ENCODE measurements at places on chromosomes 11 and 22.

DNA sequence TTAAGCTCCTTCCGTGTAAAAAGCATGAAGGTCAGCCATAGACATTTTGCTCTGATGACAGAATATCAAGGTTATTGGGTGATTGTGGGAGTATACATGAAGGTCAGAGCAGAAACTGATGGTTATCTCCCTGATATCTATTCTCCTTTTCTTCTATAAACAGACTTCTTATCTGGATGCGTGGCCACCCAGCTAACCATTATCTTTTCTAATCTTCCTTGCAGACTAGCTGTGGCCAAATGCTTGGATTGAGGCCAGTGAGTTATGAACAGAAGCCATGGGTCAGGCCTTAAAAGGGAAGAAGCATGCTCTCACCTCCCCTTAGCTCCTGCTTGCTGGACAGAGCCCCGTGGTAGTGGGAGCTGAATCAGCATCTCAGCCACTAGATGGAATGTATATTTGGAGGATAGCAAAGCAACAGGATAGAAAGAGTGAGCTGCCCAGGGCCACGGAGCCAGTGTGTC lies 31.3 kb upstream of the LRRC55 start:
- peaks cover 4% of the 10 kb centered on the region for H3K27me3 ChIP-seq
- H3K4me1 ChIP-seq: no peaks in the 10 kb centered on the region
- no peak overlapping the region for H3K4me3 ChIP-seq
- H3K36me3 ChIP-seq: no peaks in the 10 kb centered on the region

- H3K27me3 ChIP-seq: peaks cover 5% of the 10 kb centered on the region
- no peak for DNase-seq
- no peaks in the 10 kb centered on the region for H3K36me3 ChIP-seq
- H3K27ac ChIP-seq: no peak overlapping the region
Observed at GRCh38 chr11:61701242-61701886, 21.2 kb downstream of the DAGLA start.

DNA sequence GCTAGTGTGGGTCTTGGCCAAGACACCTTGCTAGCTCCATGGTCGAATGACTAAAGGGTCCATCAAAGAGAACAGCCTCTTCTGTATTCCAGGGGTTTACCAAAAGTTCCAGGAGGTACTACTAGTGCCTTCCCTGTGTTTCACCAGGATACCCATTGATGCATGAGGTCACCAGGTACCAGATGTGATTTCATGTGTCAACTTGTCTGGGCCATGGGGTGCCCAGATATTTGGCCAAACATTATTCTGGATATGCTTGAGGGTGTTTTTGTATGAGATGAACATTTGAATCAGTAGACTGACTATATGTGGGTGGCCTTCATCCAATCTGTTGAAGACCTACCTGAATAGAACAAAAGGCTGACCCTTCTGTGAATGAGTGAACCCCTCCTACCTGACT lies 92.8 kb downstream of the GALNT18 start:
- H3K4me3 ChIP-seq: no peak overlapping the region
- H3K4me1 ChIP-seq: no peaks in the 10 kb centered on the region
- no peak overlapping the region for H3K27ac ChIP-seq
- no peak for DNase-seq
- no peaks in the 10 kb centered on the region for H3K27me3 ChIP-seq
- no peaks in the 10 kb centered on the region for H3K36me3 ChIP-seq

- no peaks in the 10 kb centered on the region for H3K27me3 ChIP-seq
- H3K27ac ChIP-seq: no peak overlapping the region
- no peaks in the 10 kb centered on the region for H3K4me1 ChIP-seq
- DNase-seq: no peak
- H3K36me3 ChIP-seq: no peaks in the 10 kb centered on the region
Observed at GRCh38 chr11:86719781-86720463, 47.5 kb upstream of the ME3 start.

- H3K36me3 ChIP-seq: no peaks in the 10 kb centered on the region
- no peak overlapping the region for H3K27ac ChIP-seq
- no peaks in the 10 kb centered on the region for H3K4me1 ChIP-seq
- H3K27me3 ChIP-seq: peaks cover 31% of the 10 kb centered on the region
- no peak overlapping the region for H3K4me3 ChIP-seq
Observed at GRCh38 chr11:13955971-13956421, 6.5 kb upstream of the SPON1 start.

- no peak for DNase-seq
- H3K4me3 ChIP-seq: no peak overlapping the region
Observed at GRCh38 chr11:120125024-120125423, 12.9 kb downstream of the TRIM29 start.

DNA sequence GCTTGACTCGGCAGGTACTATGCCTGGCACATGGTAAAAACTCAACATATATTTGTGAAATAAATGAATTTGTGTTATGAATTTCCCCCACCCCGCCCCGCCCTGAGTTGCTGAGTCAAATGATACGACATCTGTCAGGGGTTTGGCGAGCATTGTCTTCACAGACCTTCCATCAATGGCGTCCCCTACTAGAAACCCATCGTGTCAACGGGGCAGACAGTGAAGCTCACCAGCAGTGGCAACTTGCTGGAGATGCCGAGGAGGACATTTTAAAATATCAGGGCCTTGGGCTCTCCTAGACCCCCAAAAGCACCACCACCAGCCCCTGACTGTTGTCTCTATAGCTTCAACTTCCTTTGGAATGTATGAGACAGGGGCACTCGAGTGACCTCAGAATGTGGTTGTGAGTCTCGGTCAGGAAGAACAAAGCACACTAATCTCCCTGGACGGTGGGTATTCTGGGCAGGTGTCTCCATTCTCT lies 761 bp upstream of the NXF1 start:
- H3K27ac ChIP-seq: peak overlapping the region; percentile 88
- DNase-seq: no peak
- peak overlapping the region; percentile 80 for H3K4me3 ChIP-seq
- peaks cover 22% of the 10 kb centered on the region for H3K4me1 ChIP-seq
- H3K27me3 ChIP-seq: no peaks in the 10 kb centered on the region

- no peak overlapping the region for H3K27ac ChIP-seq
- H3K4me1 ChIP-seq: peaks cover 5% of the 10 kb centered on the region
- peaks cover 5% of the 10 kb centered on the region for H3K27me3 ChIP-seq
- no peak overlapping the region for H3K4me3 ChIP-seq
- H3K36me3 ChIP-seq: no peaks in the 10 kb centered on the region
Observed at GRCh38 chr11:69562816-69563215, 78.1 kb upstream of the CCND1 start.

GRCh38 chr11:57368106-57368844 lies 12.7 kb downstream of the PRG3 start:
- no peak overlapping the region for H3K4me3 ChIP-seq
- no peak for DNase-seq
- H3K27me3 ChIP-seq: no peaks in the 10 kb centered on the region

DNA sequence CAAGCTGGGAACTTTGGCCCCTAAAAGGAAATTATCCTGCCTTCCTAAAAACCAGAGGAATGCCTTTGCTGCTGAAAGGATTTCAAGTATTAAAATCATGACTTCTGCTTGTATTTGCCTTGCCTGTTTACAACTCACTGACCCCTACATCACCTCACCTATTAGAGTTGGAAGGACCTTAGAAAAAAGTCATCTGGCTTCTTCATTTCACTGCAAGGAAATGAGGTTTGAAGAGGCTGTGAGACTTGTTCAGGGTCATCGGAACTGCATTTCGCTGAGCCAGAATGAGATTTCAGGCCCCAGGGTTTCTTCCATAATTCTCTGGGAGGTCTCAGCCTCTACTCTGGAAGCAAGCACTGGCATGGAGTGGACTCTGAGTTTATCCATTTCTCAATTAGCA lies 304.1 kb downstream of the BUD13 start:
- no peak overlapping the region for H3K4me3 ChIP-seq
- no peaks in the 10 kb centered on the region for H3K27me3 ChIP-seq
- H3K27ac ChIP-seq: no peak overlapping the region
- H3K4me1 ChIP-seq: no peaks in the 10 kb centered on the region
- no peaks in the 10 kb centered on the region for H3K36me3 ChIP-seq

GRCh38 chr11:47215366-47215910 lies 664 bp downstream of the DDB2 start:
- DNase-seq: no peak
- peaks cover 26% of the 10 kb centered on the region for H3K4me1 ChIP-seq
- H3K36me3 ChIP-seq: peaks cover 10% of the 10 kb centered on the region

- DNase-seq: no peak
- H3K36me3 ChIP-seq: no peaks in the 10 kb centered on the region
- H3K4me3 ChIP-seq: no peak overlapping the region
- H3K27me3 ChIP-seq: peaks cover 2% of the 10 kb centered on the region
Observed at GRCh38 chr11:68837583-68838571, 3.8 kb downstream of the CPT1A start.

GRCh38 chr22:22820626-22821025 lies 67.0 kb upstream of the IGLL5 start:
- peak overlapping the region; percentile 79 for H3K27ac ChIP-seq
- H3K4me1 ChIP-seq: peaks cover 92% of the 10 kb centered on the region
- no peaks in the 10 kb centered on the region for H3K27me3 ChIP-seq
- H3K36me3 ChIP-seq: no peaks in the 10 kb centered on the region
- no peak for DNase-seq

DNA sequence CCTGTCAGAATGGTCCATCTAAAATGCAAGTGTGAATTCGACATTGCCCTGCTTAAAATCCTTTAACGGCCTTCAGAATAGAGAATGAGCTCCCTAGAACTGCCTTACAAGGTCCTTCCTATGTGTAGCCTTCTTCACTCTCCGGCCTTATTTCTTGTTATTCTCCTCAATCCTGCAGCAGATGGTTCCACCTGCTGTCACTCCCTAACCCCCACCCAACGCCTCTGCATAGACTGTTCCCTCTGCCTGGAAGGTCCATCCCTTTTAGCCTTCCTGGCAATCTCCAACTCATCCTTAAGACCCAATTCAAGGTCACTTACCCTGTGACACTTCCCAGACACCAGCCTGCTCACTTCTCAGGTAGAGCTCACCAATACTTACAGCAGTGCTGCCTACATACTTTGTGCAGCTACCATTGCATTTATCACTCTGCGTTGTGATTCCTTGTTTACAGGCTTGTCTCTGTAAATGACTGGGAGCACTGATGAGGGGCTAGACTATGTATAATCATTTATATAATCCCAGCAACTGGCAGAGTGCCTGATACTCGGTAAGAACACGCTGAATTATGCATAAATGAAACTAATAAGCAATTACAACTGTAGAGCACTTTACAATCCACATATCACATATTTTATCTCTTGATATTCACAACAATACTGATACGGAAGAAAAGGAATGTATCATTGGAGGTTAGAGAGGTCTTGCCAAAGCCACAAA lies 58.9 kb downstream of the CLPB start:
- H3K4me1 ChIP-seq: no peaks in the 10 kb centered on the region
- no peak overlapping the region for H3K27ac ChIP-seq
- no peaks in the 10 kb centered on the region for H3K36me3 ChIP-seq
- H3K4me3 ChIP-seq: no peak overlapping the region
- DNase-seq: no peak

GRCh38 chr11:90774727-90775566 lies 552.1 kb upstream of the CHORDC1 start:
- no peak overlapping the region for H3K27ac ChIP-seq
- no peak for DNase-seq
- no peaks in the 10 kb centered on the region for H3K4me1 ChIP-seq
- H3K4me3 ChIP-seq: no peak overlapping the region
- no peaks in the 10 kb centered on the region for H3K27me3 ChIP-seq

GRCh38 chr22:18078329-18079041 lies 695 bp downstream of the PEX26 start:
- peak; percentile 33 for DNase-seq
- H3K27ac ChIP-seq: peak overlapping the region; percentile 27

DNA sequence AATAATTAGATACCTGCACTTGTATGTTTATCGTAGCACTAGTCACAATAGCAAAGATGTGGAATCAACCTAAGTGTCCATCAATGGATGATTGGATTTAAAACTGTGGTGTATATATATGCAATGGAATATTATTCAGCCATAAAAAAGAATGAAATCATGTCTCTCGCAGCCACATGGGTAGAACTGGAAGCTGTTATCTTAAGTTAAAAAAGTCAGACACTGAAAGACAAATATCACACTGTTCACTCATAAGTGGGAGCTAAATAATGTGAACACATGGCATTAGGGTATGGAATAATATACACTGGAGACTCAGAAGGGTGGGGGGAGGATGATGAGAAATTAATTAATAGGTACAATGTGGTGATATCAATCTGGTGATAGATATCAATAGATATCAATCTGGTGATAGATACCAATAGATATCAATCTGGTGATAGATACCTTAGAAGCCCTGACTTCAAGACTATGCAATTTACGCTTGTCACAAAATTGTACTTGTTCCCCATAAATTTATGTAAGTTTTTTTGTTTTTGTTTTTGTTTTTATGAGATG lies 2.0 kb downstream of the LMO2 start:
- H3K36me3 ChIP-seq: no peaks in the 10 kb centered on the region
- H3K4me3 ChIP-seq: no peak overlapping the region
- no peak for DNase-seq

- H3K4me1 ChIP-seq: no peaks in the 10 kb centered on the region
- H3K4me3 ChIP-seq: no peak overlapping the region
- DNase-seq: no peak
Observed at GRCh38 chr11:45532546-45532945, 132.9 kb downstream of the CHST1 start.

DNA sequence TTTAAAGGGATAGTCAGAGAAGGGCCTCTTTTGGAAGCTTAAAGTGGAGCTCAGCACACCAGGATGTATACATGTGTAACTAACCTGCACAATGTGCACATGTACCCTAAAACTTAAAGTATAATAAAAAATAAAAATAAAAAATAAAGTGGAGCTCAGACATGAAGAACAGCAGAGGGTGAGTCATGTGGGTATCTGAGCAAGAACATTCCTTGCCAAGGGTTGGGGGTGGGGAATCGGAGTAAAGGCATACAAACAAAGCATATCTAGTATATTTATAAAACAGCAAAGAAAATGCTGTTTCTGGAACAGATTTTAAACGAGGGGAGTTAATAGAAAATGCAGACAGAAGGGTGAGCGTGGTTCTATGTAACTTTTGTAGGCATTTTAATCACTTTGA lies 562.6 kb upstream of the ANO3 start:
- no peak overlapping the region for H3K27ac ChIP-seq
- no peaks in the 10 kb centered on the region for H3K4me1 ChIP-seq

GRCh38 chr11:110169738-110170137 lies 76.5 kb downstream of the ZC3H12C start:
- no peak overlapping the region for H3K27ac ChIP-seq
- DNase-seq: no peak
- H3K27me3 ChIP-seq: no peaks in the 10 kb centered on the region
- H3K4me1 ChIP-seq: no peaks in the 10 kb centered on the region
- H3K36me3 ChIP-seq: no peaks in the 10 kb centered on the region
- H3K4me3 ChIP-seq: no peak overlapping the region

- no peak for DNase-seq
- no peak overlapping the region for H3K4me3 ChIP-seq
Observed at GRCh38 chr11:106172386-106172991, 95.0 kb downstream of the AASDHPPT start.
